ENCODE measurements at places on chromosomes 3 and 15.

- DNase-seq: no peak
These were observed 24.9 kb downstream of the APPL1 start for GRCh38 chr3:57252404-57252803.

- no peak for DNase-seq
These were observed 89.7 kb upstream of the GK5 start for GRCh38 chr3:142315083-142315482.

DNA sequence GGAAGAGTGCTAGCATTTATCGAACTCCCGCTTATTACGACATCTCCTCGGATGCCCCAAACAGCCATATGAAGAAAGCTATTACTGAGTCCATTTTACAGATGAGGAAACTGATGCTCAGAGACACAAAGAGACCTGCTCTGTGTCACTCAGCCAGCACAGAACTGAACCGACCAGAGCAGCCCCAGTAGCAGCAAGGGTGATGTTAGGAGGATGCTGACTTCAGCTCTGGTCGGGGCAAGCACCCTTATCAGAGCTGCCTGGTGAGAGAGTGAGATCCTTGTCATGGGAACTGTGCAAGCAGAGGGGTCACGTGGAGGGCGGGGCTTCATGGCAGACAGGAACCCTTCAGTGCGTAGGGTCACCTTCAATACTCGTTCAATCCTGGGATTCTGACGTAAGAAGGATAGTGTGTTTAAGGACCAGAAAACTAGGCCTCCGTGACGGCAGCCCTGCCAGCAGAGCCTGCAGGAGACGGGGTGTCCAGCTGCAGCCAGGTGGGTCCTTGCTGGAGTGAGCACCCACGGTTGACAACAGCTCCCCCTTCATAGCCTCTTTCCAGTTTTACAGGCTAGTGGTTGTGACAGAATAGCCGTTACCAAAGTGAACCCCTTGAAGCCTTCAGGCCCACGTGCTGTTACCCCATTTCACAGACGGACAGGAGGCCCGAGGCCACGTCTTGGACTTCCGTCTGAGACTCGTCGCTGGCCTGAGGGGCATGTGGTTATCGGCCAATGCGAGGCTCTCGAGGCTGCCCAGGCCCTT, 12.0 kb upstream of the IQSEC1 start:
- DNase-seq: no peak

DNA sequence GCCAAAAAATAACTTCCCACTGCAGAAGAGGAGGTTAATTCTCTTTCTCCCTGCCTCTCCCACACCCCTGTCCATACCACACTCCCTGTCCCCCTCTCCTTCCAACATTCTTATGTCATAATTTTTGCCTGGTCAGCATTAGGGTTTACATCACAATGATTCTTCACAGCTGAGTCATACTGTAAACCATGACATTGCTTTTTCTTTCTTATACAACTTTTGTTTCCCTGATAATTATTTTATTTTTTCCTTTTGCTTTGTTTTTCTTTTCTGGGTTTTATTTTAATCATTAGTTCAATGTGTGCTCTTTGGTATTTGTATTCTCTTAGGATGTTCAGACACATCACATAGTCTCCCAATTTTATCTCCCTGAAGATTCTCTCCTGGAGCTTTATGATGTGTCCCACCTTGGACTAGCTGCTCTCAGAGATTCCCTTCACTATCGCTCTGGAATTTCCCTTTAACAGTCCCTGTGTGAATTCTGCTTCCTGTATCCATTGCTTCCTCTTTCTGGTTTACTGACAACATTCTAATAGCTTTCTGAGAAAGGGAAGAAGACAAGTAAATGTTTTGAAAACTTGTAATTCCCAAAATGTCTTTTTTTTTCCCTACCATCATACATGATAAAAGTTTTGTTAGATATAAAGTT, 70.7 kb downstream of the SOX2 start:
- DNase-seq: no peak

DNA sequence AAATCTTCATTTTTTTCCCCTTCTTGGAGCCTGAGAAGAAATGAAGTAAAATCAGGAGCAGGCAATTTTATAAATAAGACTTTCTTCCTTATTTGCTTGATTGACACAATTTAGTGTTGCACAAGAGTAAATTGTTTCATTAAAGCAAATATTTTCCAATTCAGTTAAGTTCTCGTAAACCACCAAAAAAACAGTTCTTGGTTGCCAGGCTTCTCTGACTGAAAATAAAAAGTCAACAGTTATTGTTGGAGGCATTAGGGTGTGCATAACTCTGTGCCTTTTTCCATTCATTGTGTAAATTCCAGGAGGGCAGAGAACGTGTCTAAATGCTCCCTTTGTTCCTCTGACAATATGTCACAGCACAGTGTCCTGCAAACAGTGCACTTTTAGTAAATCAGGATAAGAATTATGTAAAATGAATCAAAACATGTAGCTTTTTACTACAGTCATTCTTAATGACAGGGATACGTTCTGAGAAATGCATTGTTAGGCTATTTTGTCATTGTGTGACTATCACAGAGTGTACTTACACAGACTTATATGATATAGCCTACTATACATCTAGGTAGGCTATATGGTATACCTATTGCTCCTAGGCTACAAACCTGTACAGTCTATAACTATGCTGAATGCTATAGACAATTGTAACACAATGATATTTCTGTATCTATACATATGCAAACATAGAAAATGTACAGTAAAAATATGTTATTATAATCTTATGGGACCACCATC, at the start of gene CP:
CP (minus strand) TSS at position 47 of the 735 bp plus-strand sequence; CDS start at position 10, 37 bp downstream.
- no peak for DNase-seq

DNA sequence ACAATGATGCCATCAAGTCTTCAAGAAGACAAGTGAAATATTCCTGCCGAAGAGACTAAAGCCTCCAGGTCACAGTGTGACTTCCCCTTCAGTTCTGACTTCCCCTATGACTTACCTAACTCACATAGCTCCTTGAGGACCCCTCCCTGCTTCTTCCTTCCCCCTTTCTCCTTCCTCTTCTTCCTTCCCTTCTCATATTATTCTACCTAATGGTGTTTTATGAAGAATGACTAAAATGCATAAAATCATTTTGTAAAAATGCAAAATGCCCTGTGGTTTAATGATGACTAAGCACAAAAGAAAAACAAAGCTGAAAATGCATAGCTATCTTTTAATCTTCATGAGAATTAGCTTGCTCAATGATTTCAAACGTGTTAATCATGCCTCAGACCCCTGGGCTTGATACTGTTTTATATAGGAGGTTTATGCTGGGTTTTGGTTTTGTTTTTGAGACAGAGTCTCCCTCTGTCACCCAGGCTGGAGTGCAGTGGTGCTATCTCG, 26.1 kb upstream of the TM4SF4 start:
- no peak for DNase-seq

DNA sequence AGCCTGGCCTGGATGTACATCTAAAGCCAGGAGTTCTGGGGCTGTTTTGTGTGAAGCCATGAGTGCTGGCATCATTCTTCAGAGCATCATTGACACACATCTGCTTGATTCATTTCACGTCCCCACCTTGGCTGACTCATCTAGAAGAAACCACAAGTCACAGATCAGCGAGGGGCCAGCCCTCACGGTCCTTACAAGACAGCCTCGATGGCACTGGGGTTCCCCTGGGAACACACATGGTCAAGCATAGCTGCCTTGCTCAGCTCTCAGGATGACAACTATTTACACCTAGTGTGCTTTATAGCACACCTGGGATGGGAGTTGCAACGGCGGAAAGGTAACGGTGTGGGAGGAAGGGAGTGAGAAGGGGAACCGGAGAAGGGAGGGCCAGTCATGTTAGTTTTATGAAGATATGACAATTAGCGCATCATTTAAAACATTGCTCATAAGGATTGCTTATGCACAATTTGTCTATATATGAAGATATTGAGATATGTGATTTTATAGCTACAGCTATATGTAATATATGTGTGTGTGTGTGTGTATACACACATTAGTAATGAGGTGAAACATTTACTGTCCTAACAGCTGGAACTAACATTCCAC, 227.1 kb downstream of the RPLP1 start:
- no peak for DNase-seq

DNA sequence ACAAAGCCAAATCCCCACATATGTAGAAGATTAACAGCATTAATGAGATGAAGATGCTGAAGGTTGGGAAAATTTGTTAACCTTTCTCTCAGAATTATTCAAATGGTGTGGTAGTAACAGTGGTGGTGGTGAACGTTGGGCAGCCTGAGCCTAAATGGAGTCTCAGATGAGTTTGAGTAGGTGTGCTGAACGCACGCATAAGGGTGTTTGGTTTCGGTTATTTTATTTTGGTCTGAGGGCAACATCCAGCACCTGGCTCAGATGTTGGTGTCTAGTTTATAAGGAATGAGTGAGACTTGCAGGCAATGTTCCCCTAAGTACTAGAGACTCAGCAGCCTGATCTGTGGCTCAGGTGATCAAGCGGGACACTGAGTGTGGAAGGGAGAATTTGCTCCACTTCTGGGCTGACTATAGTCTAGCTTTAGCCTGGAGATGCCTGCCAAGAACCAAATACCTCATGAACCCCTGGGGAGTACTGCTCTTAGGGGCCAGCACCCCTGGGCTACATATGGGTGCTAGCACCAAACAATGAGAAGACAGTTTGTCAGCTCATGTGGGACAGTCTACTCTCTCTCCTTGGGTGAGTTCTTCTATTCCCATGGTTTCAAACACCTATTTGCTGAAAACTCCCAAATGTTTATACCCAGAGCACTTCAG, 39.5 kb upstream of the ATP2C1 start:
- DNase-seq: no peak

DNA sequence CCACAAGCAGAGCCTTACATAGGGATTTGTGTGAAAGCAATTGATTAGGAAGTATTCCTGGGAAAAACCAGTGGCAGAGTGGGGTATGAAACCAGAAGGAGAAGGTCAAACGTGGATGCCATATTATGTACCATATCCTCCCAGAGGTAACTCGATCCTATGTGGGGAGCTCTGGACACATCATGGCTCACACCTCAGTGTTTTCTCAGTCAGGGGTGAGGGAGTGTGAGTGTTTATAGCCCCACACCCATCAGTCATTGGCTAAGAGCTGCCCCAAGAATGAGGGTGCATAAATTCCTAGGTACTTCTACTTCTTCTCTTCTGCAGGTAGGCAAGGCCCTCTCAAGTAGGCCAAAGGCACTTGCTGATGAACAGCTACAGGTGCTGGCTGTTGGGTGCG, 28.2 kb upstream of the PDZRN3 start:
- no peak for DNase-seq

DNA sequence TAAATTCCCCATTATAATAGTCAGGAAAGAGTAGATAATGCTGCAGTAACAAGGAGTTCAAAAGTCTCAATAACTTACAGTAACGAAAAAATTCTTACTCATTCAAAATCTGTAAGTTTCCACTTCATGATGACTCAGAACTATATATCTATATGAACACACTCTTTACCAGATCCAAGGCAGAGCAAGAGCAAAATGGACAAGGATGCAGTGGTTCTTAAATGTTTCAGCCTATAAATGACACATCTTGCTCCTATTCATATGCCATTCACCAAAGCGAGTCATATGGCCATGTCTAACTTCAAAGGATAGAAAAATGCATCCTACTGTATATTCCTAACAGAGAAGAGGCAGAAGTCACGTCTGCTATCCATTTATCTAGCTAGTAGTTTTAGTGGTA, 787.7 kb downstream of the NAALADL2 start:
- no peak for DNase-seq

GRCh38 chr3:194431554-194431953, 32.5 kb upstream of the GP5 start:
- DNase-seq: no peak

DNA sequence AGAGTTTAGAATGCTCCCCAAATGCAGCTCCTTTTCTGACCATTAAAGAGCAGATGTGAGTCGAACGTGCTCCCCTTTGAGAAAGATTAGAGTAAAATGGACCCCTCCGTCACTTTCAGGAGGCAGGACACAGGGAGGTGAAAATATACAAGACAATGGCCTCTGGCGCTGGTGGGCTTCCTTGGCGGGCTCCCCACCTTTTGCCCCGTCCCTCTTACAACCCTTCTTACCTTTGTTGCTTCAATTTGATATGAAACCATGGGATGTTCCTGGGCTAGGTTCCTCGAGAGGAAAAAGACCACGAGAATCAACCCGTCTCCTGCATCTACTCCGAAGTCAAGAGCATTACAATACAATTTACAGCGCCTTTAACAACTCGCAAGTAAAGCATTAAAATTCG, 214.2 kb downstream of the MEIS2 start:
- no peak for DNase-seq

DNA sequence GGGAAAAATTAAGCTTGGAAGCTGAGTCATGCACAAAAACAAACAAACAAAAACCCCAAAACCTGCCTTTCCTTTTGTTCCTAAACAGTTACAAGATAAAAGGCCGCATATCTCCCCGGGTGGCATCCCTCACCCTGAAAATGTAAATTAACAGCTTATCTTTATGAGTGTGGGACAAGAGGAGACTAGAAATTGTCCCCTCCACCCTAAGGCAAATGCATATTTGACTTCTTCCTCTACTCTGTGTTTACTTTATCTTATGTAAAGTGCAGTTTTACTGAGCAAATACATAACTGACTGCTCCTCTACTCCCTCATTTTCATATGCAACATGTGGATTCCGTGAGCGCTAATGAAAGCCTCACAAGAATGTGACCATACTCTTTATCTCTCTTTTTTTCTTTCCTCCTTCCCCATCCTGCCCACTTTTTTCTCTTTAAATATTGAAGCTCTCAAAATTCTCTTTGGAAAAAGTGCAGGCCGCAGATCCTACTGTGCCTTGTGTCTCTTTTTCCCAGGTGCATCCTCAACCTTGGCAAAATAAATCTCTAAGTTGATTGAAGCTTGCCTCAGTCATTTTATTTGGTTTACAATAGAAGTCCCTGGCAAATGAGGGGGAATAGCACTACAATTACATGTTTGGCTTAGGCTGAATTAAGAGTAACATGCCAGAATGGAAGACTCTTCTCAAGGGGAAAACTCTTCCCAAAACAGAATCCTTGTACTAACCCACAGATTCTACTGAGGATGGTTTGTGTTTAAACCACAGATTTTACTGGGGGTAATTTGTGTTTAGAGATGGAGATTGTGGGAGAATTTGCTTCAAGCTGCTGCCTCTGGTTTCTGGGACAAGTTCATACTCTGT, 72.7 kb upstream of the WDR72 start:
- no peak for DNase-seq

GRCh38 chr3:55160241-55160983, 232.6 kb upstream of the LRTM1 start:
- DNase-seq: no peak

- DNase-seq: no peak
These were observed 17.6 kb downstream of the IQSEC1 start for GRCh38 chr3:13055634-13056033.

GRCh38 chr15:100704281-100705055, 102.1 kb downstream of the ASB7 start:
- DNase-seq: no peak

DNA sequence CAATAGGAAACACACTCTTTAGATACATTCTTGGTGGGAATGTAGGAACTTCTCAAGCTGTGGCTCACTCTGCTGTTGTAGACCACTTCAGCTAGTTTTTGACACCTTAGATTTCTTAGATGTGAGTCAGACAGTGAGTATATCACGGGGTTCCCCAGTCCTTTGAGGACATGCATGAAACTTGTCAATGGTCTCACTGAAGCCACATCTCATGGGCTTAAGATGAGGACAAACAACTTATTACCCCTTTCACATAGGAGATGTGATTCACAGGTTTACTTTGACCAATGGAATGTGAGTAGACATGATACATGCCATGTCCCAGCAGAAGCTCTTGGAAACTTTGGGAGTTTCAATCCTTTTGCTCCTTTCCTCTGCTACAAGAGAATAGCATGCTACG, 325.5 kb downstream of the CHST2 start:
- DNase-seq: no peak
